ENCODE measurements at places on chromosomes 16 and 17. TPM values are rescaled to one million over a fixed set of nuclear protein-coding genes. Genes with fewer than 3 reads are reported as not detected.

The NAGS gene
- 1.5 TPM for total RNA-seq

The TMIGD1 gene
- not detected for total RNA-seq

The NETO2 gene
- total RNA-seq: 9.2 TPM

The BRIP1 gene
- total RNA-seq: 14.1 TPM

The TRPV2 gene
- 50.6 TPM for total RNA-seq

- H3K36me3 ChIP-seq: no peaks in the 10 kb centered on the region
- DNase-seq: no peak
- H3K27me3 ChIP-seq: no peaks in the 10 kb centered on the region
- H3K4me1 ChIP-seq: peaks cover 85% of the 10 kb centered on the region
- no peak overlapping the region for H3K27ac ChIP-seq
- H3K4me3 ChIP-seq: no peak overlapping the region
Measured at GRCh38 chr16:89449726-89450335, 40.5 kb downstream of the ANKRD11 start.

DNA sequence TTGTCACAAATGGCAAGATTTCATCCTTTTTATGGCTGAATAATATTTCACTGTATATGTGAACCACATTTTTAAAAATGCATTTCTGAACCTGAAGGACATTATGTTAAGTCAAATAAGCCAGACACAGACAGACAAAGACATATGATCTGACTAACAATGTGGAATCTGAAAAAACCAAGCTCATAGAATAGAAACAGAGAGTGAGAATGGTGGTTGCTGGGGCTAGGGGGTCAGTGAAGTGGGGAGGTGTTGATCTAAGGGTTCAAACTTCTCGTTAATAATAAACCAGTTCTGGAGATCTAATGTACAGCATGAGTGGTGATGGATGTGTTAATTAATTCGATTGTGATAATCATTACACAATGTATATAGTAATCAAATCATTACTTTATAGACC, 475.1 kb downstream of the WWOX start:
- no peak overlapping the region for H3K27ac ChIP-seq
- H3K4me1 ChIP-seq: peaks cover 20% of the 10 kb centered on the region
- H3K36me3 ChIP-seq: no peaks in the 10 kb centered on the region
- H3K4me3 ChIP-seq: no peak overlapping the region
- DNase-seq: no peak

DNA sequence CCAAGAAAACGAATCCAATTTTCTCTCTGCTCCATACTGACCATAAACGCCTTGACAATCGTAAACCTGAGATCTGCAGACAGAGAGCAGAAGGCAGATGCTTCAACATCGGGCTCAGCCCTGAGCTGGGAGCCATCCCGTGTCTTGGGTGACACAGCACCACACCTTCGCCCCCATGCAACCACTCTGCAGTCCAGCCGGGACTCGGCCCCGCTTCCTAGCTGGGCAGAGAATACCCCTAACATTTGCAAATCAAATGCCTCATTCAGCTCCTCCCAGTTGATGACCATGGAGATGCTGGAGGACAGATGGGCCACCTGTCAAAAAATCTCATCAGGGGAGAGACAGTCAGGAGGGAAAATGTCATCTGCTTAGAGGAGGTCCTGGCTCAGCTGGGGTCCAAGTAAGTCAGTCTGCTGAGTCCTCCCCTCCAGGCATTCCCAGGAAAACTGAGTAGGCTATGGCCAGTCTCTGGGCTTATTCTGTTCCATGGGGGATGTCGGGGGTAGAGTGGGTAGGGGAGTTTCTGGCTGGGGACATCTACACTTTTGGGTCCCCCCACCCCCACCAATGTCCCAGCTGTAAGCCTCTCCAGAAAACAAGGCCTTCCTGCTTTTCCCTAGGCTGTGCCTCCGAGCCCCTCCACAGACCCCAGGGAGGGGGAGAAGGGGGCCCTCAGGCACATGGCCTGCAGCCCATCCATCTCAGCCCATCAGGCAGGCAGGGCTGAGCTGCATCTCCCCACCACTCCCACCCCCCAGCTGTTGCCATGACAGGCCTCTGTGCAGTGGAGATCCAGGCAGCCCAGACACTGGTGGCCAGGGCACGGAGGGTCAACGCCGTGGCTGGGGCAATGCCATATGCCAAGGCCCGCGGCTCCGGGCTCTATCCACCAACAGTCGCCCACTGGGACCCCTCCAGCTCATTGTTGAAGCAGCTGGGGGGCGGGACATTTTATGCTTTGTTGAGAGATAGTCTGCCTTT, 158.6 kb downstream of the AXIN2 start:
- H3K4me1 ChIP-seq: no peaks in the 10 kb centered on the region
- no peak overlapping the region for H3K4me3 ChIP-seq
- no peaks in the 10 kb centered on the region for H3K36me3 ChIP-seq

DNA sequence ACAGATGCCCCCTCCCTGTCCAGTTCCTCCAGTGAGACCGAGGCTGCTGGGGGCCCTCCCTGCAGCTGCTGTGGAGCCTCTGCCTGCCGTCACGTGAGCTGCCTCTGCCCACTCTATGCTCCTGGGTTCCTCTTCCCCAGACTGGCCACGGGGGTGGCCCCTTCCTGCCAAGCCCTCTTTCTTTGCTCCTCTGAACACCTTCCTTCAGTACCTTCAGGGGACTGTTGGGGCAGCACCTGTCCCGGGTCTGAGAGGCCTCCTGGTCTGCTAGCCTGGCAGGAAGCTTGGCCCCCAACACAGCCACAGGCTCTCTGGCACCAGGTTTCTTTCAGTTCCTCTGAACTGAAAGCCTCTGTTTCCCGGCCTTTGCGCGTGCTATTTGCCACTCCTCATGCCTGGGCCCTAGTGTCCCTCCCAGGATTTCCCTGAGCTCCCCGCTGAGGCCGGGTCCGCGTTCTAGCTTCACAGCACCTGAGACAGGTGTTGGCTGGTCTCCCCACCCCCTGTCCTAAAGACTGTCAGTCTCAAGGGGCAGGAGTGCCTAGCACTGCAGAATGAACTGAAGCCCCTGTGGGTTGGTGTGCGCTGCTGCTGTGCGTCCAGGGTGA, 6.6 kb upstream of the ATP6V0C start:
- DNase-seq: no peak
- H3K4me1 ChIP-seq: no peaks in the 10 kb centered on the region
- no peak overlapping the region for H3K4me3 ChIP-seq
- no peaks in the 10 kb centered on the region for H3K36me3 ChIP-seq

GRCh38 chr17:19369107-19369778, 6.7 kb upstream of the B9D1 start:
- no peak overlapping the region for H3K4me3 ChIP-seq
- no peak overlapping the region for H3K27ac ChIP-seq
- no peak for DNase-seq

- H3K27me3 ChIP-seq: no peaks in the 10 kb centered on the region
- peaks cover 57% of the 10 kb centered on the region for H3K4me1 ChIP-seq
- peak overlapping the region; percentile 66 for H3K27ac ChIP-seq
- H3K36me3 ChIP-seq: peaks cover 3% of the 10 kb centered on the region
- H3K4me3 ChIP-seq: peak overlapping the region; percentile 74
- DNase-seq: peak; percentile 38
Measured at GRCh38 chr16:87491522-87492290, 1.1 kb downstream of the ZCCHC14 start.

DNA sequence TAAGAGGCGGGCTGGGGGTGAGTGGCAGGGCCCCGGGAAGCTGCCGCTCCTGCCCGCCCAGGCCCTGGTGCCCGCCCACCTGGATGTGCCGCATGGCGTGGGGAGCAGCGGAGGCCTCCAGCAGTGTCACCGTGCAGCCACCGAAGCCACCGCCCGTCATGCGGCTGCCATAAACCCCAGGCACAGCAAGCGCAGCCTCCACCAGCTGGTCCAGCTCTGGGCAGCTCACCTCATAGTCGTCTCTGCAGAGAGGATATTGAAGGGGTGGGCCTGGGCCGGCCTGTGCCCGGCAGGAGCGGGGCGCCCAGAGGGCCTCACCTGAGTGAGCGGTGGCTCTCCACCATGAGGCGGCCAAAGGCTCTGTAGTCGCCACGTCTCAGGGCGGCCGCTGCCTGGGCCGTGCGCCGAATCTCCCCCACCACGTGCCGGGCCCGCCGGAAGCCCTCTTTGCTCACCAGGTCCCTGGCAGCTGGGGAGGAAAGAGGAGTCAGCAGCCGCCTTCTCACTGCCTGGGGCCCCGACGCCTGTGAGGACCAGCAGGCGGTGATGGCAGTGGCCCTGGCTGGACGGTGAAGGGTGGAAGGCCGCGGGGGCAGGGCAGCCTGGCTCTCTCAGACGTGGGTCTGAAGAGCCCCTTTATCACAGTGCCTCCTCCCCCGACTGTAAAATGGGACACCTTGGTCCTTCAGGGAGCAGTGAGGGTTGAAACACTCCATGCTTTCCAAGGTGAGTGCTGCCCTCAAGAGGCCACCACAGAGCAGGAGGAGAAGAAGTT, 6.7 kb downstream of the GALK1 start:
- H3K27me3 ChIP-seq: no peaks in the 10 kb centered on the region
- no peak for DNase-seq
- no peak overlapping the region for H3K27ac ChIP-seq
- no peak overlapping the region for H3K4me3 ChIP-seq

DNA sequence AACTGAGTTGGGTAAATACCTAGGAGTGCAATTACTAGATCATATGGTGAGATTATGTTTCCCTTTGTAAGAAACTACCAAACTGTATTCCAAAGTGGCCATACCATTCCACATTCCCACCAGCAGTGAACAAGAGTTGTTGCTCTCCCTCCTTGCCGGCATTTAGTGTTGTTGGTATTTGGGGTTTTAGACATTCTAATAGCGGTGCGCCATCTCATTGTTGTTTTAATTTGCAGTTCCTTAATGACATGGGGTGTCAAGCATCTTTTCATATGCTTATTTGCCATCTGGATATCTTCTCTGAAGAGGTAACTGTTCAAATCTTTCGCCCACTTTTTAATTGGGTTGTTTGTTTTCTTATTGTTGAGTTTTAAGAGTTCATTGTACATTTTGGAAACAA, 164.2 kb upstream of the LHX1 start:
- peaks cover 6% of the 10 kb centered on the region for H3K27me3 ChIP-seq
- H3K27ac ChIP-seq: no peak overlapping the region
- no peak overlapping the region for H3K4me3 ChIP-seq
- H3K36me3 ChIP-seq: no peaks in the 10 kb centered on the region

DNA sequence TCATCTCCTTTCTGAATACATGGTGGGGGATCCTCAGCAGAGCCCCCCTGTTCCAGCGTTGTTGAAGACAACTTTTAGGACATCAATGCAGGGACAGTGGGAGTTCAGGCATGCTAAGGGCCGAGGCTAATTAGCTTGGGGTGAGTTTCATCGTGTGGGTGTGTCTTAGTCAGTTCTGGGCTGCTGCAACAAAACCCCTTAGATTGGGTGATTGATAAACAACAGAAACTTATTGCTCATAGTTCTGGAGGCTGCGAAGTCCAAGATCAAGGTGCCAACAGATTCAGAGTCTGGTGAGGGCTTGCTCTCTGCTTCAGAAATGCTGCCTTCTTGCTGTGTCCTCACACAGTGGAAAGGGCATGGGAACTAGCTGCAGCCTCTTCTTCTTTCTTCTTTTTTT, 214.0 kb downstream of the NTN1 start:
- H3K36me3 ChIP-seq: peaks cover 2% of the 10 kb centered on the region
- no peak overlapping the region for H3K4me3 ChIP-seq
- H3K27ac ChIP-seq: no peak overlapping the region
- DNase-seq: no peak

- H3K36me3 ChIP-seq: peaks cover 23% of the 10 kb centered on the region
- no peak overlapping the region for H3K4me3 ChIP-seq
- no peak overlapping the region for H3K27ac ChIP-seq
- H3K4me1 ChIP-seq: peaks cover 54% of the 10 kb centered on the region
- no peak for DNase-seq
Measured at GRCh38 chr16:3797473-3797872, 80.1 kb upstream of the TRAP1 start.

DNA sequence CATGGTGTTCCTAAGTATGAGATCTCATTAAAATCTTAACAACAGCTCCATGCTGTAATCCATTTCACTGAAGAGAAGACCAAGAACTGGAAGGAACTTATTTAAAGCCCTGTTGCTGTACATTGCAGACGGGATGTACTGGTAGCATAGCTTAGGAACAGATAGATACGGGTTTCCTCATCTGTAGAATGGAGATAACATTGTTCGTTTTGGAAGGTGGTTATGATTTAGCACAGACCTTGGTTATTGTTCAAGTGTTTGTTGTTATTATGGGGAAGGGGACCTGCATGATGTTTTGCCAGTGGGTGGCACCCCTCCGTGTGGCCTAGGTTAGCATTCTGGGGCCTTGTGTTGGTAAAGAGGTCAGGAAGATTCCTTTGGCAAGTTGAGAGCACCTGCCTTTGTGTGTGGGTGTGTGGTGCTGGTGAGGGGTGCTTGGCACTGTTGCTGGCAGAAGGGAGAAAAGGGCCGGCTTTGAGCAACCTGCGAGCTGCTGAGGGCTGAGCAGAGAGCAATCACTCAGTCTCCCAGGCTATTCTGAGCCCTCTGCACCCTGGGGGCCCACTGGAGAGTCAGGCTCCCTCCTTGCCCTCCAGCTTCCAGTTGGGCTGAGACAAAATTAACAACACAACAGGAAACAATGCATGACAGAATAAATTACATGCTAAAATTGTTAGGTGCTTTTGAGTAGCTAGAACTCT, 2.3 kb downstream of the TAOK2 start:
- peak overlapping the region; percentile 89 for H3K4me3 ChIP-seq
- peak overlapping the region; percentile 59 for H3K27ac ChIP-seq
- no peak for DNase-seq
- peaks cover 34% of the 10 kb centered on the region for H3K4me1 ChIP-seq
- no peaks in the 10 kb centered on the region for H3K27me3 ChIP-seq
- peaks cover 30% of the 10 kb centered on the region for H3K36me3 ChIP-seq

GRCh38 chr16:4529085-4530060, 9.2 kb downstream of the CDIP1 start:
- H3K4me3 ChIP-seq: peak overlapping the region; percentile 20
- peaks cover 22% of the 10 kb centered on the region for H3K4me1 ChIP-seq
- H3K27ac ChIP-seq: peak overlapping the region; percentile 84
- peaks cover 6% of the 10 kb centered on the region for H3K36me3 ChIP-seq
- DNase-seq: peak; percentile 43
- no peaks in the 10 kb centered on the region for H3K27me3 ChIP-seq

DNA sequence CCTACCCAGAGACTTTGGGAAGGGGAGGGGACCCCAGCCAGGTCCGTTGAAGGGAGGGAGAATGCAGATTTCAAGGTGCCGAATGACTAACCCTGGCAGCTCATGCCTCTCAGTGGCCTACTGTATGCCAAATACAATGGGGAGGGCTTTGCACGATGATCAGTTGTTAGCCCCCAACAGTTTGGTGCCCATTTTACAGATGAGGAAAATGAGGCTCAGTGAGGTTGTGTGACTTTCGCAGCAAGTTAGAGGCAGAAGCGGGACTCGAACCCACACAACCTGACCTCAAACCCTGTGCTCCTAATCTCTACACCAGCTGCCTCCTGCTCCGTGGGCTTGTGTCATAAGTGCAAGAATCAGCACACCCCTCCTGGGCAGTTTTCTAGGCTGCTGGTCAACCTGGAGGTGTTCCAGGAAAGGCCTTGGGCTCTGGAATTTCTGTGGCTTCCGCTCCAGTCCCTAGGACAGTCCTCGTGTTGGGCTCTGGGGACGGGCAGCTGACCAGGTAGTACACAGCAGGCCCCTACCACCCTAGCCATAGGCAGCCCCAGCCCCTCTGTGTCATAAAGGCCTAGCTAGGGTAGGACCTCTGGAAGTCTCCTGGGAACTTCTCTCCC, 11.9 kb upstream of the NAGPA start:
- H3K27me3 ChIP-seq: no peaks in the 10 kb centered on the region
- H3K4me1 ChIP-seq: peaks cover 3% of the 10 kb centered on the region
- DNase-seq: no peak
- H3K36me3 ChIP-seq: no peaks in the 10 kb centered on the region
- H3K27ac ChIP-seq: no peak overlapping the region
- H3K4me3 ChIP-seq: no peak overlapping the region

- H3K4me1 ChIP-seq: peaks cover 14% of the 10 kb centered on the region
- H3K36me3 ChIP-seq: no peaks in the 10 kb centered on the region
- no peak overlapping the region for H3K27ac ChIP-seq
- peak overlapping the region; percentile 54 for H3K4me3 ChIP-seq
Measured at GRCh38 chr16:90019543-90020259, 445 bp upstream of the DBNDD1 start.
